Activated naive CD4-positive, alpha-beta T cell treated with anti-CD3 and anti-CD28 coated beads, Interleukin-2, amount 50 U/mL, for 72 hours (primary cell): ENCODE measurements at places on chromosomes 13 and 19. TPM values are rescaled to one million over a fixed set of nuclear protein-coding genes. Genes with fewer than 3 reads are reported as not detected.

DNA sequence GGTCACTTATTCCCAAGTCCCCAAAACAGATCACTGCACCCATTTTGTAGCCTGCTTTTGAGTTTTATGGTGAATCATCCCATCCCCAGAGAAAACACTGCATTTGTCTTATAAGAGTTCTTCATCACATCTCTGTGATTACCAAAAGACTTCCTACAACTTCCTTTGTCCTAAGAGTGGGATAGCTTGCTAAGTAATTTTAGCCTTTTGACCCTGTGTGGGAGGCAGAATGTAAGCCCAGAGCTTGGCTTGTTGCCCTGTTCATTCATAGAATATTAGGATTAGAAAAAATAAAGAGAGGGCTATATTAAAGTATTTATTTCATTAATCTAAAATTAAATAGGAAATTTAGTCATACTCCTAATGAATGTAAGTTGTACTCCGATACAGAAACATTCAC lies 213.3 kb downstream of the MZT1 start:
- DNase-seq, result no peak

DNA sequence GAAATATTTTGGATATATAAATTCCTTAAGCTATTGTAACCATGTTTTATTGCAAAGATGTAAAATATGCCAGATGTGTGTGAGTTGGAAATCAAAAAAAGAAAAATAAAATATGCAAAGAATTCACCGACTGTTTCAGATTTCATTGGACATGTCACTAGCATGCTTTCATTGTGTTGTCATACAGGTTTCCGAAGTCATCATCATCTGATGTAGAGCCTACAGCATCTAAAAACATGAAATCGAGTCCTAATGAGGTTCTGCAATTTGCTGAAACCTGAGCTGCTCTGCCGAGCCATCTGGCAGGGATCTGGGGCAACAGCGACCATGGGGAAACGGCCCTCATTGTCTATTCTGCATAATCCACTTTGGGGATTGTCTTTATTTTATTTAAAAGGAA lies 196.1 kb upstream of the MAB21L1 start:
- DNase-seq, result no peak

DNA sequence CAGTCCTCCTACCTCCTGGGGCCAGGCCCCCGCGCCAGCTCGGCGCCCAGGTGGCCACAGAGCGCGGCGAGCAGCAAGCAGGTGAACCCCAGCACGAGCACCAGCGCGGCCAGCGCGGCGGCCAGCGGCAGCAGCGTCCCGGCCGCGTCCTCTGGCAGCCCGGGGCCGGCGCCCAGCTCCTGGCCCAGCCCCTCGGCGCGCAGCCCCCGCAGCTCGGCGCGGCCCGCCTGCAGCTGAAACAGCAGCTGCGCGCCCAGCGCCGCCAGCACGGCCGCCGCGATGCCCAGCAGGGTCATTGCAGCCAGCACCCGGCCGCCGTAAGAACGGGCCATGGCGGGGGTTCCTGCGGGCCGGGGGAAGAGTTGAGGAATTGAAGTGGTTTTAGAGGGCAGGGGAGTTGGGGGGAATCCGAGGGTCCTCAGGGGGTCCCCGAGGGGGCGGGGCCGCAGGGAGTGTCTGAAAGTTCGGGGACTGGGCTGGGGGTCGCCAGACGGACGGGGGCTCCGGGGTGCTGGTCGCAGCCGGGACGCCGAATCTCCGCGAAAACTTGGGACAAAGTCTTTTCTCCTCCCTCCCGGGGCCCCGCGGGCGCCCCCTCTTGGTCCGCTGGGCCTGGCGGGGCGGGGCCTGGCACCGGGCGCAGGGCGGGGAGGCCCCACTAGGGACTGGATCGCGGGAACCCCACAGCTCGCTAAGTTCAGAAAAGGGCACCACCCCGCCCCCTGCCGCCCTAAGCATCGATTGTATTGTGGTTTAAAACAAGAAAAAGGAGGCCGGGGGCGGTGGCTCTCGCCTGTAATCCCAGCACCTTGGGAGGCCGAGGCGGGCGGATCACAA lies at the start of gene TMEM221:
Gene TMEM221, minus strand, starts transcription at position 538 of the 837 bp plus-strand sequence. Its CDS starts 206 bp downstream, at position 332.
- peak; percentile 64 for DNase-seq

GRCh38 chr13:75656425-75656989 lies 20.4 kb downstream of the LMO7 start:
- no peak for DNase-seq

DNA sequence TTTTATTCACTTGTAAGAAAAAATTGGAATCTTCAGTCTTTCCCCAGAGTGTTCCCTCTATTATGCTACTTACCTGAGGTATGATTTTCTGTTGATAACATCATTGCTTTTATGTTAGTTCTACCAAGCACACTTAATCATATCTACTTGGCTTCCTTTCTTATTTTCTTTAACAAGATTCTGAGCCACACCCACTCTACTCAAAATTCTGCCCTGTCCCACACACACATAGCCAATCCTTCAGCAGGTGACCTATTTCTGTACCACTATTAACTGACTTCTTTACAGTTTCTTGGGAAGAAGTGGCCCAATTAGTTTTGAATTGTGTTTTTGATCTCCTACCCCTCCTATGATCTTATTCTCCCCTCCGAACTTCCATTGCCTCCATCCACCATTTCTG lies 215.7 kb downstream of the PCDH9 start:
- DNase-seq, result no peak

- DNase-seq, result no peak
Observed at GRCh38 chr13:74289107-74289506, 154.9 kb upstream of the KLF12 start.

GRCh38 chr13:46655377-46656180 lies 102.6 kb downstream of the LRCH1 start:
- DNase-seq, result no peak

- DNase-seq, result no peak
Observed at GRCh38 chr19:54297759-54298305, 15.1 kb downstream of the LILRA5 start.

DNA sequence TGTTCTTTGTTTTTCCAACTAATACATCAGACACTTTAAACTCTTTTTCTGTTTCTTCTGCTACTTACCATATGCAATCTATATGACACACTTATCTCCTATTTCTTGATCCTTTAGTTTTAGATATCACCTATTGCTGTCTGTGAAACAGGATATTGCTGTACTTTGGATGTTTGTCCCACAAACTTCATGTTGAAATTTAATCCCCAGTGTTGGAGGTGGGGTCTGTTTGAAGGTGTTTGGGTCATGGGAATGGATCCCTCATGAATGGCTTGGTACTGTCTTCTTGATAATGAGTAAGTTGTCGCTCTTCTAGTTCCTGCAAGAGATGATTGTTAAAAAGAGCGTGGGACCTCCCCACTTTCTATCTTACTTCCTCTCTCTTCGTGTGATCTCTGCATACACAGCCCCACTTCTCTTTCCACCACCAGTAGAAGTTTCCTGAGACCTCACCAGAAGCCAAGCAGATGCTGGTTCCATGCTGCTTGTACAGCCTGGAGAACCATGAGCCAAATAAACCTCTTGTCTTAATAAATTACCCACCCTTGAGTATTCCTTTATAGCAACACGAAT lies 244.2 kb downstream of the NHLRC3 start:
- DNase-seq, result no peak

DNA sequence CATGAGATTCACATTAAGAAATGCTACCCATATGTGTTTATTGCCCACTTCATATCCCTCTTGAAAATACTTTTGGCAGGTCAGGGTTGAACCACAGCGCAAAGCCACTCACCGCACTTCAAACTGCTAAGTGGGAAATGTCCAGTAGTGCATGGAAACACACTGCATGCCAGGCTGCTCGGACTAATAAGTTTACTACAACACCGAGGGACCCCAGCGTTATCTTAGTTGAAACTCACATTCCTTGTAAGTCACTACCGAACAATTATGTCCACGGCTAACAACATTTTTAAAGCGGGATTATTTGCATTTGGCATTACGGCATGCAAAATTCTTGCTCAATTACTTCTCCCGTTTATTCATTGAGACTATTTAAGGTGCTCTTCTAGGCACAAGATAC lies 4.0 kb downstream of the BRD4 start:
- DNase-seq, result no peak

DNA sequence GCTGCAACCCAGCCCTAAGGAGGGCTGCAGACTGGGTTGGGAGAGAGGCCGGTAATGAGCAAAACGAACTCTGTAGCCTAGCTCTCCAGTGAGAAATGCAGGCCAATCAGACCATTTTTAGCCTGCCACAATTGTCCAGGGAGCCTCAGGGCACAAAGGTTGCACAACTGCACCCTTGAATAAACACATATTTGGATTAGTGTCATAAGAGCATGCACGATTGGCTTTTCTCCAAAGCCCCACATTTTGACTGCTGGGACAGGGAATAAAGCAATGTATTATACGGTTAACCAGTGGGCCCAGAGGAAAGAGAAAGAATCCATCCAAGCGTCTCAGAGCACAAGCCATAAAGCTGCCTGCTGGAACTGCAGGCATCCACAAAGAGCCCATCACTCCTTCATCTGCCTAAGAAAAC lies 729.4 kb upstream of the SGCG start:
- no peak for DNase-seq

- no peak for DNase-seq
Observed at GRCh38 chr19:48502350-48503018, 9.2 kb downstream of the LMTK3 start.

GRCh38 chr13:35285677-35286076 lies 190.8 kb downstream of the MAB21L1 start:
- DNase-seq, result no peak

DNA sequence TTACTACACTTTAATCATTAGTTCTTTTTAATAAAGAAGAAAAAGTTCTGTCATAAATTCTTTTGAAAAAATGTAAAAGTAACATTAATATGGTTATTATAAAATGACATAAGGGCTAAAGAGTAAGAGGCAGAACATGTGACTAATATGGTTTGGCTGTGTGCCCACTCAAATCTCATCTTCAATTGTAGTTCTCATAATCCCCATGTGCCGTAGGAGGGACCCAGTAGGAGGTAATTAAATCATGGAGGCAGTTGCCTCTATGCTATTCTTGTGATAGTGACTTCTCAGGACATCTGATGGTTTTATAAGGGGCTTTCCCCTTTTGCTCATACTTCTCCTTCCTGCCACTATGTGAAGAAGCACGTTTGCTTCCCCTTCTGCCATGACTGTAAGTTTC lies 104.5 kb downstream of the UGGT2 start:
- no peak for DNase-seq

DNA sequence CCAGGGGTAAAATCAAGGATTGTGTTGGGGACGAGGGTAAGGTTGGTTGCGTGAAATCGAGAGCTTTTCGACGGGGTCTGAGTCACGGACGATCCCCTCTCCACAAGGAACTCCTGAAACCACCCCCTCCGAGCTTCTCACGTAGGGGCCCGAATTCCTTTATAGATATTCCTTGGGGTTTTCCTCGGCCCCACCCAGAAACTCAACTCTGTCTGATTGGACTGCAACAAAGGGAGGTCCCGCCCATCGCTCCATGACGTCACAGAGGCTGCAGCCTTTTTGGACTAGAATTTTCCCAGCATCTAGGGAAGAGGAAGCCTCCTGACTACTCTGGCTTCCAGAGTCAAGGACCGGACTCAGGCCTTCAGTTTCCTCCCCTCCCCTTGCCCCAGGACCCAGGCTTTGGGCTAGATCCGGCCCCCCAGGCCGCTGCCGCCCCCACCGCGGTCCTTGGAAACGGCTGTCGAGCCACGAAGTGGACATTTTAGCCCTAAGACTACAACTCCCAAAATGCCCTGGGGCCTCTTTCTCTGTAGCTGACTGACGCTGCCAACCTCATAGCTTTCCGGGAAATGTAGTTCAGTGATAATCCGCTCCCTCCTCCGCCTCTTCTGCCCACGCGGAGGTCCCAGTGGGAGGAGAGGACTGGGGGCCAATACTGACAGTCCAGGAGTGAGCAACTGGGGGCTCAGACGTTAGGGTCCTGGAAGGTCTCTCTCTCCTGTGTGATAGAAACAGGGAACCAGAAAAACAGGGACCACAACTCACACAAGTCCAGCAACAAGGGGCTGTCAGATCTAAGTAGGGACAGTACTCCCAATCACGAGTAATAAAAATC lies at the start of gene IZUMO1:
Gene IZUMO1, minus strand, starts transcription at position 172 of the 838 bp plus-strand sequence. CDS start 1,050 bp downstream, outside the sequence.
- DNase-seq, result no peak

DNA sequence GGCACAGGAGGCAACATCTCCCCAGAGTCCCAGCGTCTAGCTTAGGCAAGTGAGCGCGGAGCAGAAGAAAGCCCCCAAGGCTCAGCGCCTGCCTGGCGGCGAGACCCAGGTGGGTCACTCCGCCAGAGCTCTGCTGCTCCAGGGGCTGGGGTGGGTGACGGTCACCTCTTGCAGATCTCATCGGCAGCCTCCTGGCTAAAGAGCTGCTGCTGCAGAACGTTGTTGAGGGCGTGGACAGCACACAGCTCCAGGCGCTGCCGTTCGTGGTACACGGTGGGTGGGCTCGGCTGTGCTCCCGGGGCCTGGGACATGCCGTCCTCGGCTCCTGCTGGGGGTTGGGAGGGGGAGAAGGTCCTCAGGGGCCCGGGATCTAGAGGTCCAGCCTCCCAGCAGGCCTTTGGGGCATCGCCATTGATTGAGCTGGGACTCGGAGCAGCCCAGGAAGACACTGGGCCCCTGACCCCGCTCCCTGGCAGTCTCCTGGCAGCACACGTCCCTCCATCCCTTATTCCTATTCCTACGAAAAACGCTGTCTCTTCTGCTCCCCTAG lies 795 bp downstream of the JOSD2 start:
- DNase-seq, result no peak

DNA sequence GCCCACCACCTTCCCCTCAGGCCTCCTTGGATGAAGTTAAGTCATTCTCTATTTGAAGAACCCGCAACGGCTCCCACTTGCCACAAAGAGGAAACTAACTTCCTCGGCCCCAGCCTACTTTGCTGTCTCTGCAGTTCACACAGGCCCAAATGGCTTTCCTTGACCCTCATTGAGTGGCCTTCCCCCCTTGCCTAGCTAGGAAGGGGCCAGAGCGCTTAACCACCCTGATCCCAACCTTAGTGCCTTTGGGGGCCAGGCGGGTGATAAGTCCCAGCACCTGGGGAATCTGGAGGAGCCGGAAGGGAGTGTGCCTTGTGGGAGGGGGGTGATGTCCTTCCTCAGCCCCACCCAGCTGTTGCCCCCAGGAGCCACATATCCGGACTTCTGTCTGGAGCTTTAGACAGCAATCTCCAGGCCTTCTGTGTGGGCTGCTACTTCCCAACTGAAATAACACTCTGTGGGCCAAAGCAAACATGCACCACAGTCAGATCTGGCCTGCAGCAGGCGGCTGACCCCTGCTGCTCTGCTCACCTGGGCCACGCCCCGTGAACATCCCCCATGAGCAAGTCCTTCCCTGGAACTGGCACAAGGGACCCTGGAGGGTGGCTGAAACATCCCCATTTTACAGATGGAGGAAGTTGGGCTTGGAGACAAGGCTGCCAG lies 10.5 kb downstream of the NECTIN2 start:
- no peak for DNase-seq

ADGRE1 gene
- total RNA-seq, result 16.1 TPM

SLC7A10 gene
- total RNA-seq, result not detected

ZNF682 gene
- total RNA-seq, result 12.8 TPM

TNNT1 gene
- total RNA-seq, result not detected

ZFR2 gene
- 0.70 TPM for total RNA-seq

ZNF534 gene
- total RNA-seq, result not detected

IQCN gene
- total RNA-seq, result 0.45 TPM

ATP4B gene
- not detected for total RNA-seq

CCDC169 gene
- 0.46 TPM for total RNA-seq

TMEM238 gene
- 7.8 TPM for total RNA-seq

GJB2 gene
- 1.5 TPM for total RNA-seq

WDR87 gene
- not detected for total RNA-seq
